Stimulated activated naive CD8-positive, alpha-beta T cell treated with anti-CD3 and anti-CD28 coated beads, Interleukin-15, Interleukin-2, amounts not matched to agents 100 U/mL and 50 U/mL, for 24 hours (primary cell): ENCODE measurements at places on chromosomes 6 and 20.

- no peak for DNase-seq
These were observed 95.9 kb upstream of the SPACA1 start for GRCh38 chr6:87951751-87952150.

DNA sequence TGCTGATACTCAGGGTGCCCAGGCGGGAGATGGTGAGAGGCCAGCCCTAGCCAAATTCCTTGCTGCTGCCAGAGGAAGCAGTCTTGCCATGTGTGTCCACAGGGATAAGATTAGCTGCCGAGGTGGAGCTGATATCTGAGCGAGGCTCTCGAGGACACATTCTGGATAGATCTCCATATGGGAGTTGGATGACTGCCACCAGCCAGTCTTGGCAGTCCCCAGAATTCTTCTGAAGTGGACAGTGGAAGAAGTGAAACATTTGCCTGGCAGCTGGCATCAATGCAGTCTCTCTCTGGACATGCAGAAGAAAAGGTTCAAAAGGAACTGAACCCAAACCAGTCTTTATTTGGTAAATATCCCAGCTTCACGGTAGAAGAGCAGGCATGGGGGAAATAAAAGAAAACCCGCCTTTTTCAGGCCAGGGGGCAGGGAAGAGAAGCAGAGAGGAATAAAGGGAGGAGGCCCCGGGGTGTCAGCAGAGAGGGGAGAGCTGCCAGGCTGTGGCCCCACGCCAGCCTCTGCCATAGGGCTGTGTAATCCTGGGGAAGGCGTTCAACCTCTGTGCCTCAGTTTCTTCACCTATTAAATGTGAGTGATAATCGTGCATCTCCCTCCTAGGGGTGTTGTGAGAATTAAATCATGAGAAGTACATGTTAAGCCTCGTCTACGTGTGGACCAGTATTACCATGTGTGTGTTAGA is 3.7 kb upstream of the FUCA2 start:
- no peak for DNase-seq

DNA sequence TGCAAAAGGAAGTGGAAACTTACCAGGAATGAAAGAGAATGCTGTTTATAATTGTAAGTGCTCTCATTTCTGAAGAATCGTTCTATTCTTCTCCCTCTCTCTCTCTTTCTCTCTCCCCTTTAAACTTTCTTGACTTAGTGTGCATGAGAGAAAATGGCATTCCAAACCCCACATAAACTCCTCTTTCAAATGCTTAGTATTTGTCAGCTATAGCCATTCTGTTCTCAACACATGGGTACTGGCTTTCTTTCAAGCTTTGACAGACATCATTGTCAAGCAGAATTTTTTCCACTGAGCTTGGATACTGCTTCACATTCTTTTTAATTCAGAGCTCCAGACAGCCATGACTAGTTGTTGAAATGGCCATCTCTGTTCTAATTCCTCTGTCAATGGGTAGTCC is 51.1 kb upstream of the PREP start:
- no peak for DNase-seq

- DNase-seq: no peak
These were observed 3.0 kb downstream of the ZC2HC1B start for GRCh38 chr6:143867236-143867635.

DNA sequence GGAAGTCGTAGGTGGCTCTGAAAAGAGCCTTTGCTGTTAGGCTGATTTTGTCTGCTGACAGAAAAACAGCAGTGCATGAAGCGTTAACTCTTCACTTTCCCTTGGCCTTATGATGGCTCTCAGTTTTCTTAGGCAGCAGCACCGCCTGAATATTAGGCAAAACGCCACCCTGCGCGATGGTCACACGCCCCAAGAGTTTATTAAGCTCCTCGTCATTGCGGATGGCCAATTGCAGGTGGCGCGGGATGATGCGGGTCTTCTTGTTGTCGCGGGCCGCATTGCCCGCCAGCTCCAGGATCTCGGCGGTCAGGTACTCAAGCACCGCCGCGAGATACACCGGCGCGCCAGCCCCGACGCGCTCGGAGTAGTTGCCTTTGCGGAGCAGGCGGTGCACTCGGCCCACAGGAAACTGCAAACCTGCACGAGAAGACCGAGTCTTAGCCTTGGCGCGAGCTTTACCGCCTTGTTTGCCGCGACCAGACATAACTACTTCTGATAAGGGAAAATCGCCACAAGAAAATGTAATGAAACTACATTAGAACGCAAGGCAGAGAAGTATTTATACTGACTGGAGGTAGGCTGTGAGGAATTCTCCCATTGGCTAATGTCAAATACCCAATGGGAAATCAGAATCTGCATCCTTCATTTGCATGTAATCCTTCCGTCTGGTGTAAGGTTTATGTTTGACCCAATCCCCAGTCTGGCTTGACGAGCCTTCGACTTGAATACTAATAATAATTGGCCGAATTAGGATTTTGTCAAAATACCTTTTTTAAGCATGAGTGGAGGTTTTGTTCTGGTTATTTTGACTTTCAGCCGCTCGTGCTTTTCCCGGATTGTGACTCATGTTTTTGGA is 53.9 kb upstream of the HFE start:
- peak; percentile 70 for DNase-seq

- no peak for DNase-seq
These were observed 52.3 kb downstream of the SLC22A3 start for GRCh38 chr6:160400446-160400845.

DNA sequence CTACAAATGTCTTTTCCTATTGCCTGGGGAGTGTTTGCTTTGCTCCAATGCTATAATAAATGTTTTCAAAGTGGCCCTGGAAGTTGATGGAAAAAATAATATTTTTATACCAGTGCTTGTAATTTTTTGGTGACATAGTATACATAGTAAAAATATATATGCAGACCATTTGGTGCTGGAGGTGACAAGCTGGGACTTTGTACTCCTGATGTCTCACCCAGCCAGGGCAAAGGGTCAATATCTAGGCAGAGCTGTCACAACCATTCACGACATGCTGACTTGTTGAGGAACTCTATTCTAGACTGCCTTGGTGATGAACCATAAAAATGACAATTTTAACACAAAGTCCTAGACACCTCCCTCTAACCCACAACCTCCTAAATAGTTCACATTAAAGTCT is 203.0 kb downstream of the PLCB1 start:
- DNase-seq: no peak

GRCh38 chr20:62321521-62321948 is 18.7 kb downstream of the ADRM1 start:
- DNase-seq: peak; percentile 49

DNA sequence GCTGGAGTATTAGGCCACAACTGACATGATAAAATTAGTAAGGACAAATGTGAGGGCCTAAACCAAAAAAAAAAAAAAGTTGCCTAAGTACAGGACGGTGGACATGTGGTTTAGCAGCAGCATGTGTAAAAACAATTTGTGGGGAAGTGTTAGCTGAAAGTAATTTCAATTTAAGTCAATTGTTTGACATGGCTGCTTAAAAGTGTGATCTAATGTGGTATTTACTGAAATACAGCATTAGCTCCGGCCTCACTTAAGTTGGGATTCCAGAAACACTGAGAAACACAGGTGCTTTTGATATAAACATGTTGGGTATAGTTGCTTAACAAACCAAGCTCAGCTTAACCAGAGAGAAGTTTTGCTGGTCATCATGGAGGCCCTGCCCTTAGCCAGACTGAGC is 119.7 kb downstream of the FYN start:
- no peak for DNase-seq

GRCh38 chr6:63558278-63558677 is 14.0 kb upstream of the LOC128125822 start:
- no peak for DNase-seq

GRCh38 chr6:39167866-39168625 is 53.1 kb upstream of the SAYSD1 start:
- no peak for DNase-seq

- DNase-seq: no peak
These were observed 19.7 kb upstream of the SPAG4 start for GRCh38 chr20:35595901-35596300.

DNA sequence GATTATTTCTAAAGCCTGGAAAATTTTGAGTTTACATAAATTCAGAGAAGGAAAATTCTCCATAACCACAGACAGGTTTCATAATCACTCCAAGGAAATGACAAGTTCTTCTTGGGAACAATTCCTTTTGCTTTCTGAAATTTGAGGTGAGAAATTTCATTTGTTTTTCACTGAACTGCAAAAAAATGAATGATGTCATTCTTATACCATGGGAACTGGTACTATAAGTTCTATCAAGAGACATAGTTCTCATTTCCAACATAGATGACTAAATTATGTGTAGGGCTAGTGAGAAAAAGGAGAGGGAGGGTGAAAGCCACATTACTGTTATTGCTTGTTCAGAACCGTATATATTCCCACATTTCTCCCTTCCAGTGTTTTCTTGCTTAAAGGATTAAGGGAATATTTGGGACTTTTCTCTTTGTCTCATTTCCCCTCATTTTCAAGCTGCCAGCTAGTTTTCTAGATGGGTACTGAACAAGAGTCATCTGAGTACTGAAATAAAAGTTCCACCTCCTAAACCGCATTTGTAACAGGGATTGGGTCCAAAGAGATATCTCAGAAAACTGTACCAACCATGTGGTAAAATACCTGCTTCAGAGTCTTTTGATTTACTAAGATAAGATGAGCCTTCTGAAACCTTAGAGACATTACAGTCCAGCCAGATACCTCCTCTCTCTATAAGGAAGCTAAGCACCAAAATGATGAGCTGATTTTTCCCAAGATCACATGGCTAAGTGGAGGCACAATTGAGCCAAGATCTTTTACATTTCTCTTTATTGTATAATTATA is 144.3 kb upstream of the PRDM1 start:
- no peak for DNase-seq

- no peak for DNase-seq
These were observed 427.0 kb upstream of the SPTLC3 start for GRCh38 chr20:12581644-12582289.
